ENCODE measurements at places on chromosomes 3 and 15.

DNA sequence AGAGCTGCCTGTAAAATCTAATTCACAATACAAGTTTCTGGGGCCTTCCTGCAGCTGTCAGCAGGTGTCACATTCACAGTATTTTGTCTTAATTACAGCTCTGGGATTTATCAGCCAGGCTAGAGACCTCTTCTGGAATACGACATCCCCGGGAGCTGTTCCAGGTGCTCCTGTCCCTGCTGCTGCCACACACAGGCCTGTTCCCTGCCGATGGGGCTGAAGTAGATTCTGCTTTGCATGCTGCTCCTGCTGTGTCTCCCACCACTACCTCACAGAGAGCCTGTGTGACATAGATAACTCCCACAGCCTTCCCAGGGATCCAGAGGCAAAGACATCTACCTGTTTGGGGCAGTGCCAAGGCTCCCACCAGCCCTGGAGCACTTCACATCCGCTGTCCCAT, 20.4 kb downstream of the COLQ start:
- DNase-seq: no peak
- H3K4me3 ChIP-seq: no peak overlapping the region
- no peaks in the 10 kb centered on the region for H3K27me3 ChIP-seq

DNA sequence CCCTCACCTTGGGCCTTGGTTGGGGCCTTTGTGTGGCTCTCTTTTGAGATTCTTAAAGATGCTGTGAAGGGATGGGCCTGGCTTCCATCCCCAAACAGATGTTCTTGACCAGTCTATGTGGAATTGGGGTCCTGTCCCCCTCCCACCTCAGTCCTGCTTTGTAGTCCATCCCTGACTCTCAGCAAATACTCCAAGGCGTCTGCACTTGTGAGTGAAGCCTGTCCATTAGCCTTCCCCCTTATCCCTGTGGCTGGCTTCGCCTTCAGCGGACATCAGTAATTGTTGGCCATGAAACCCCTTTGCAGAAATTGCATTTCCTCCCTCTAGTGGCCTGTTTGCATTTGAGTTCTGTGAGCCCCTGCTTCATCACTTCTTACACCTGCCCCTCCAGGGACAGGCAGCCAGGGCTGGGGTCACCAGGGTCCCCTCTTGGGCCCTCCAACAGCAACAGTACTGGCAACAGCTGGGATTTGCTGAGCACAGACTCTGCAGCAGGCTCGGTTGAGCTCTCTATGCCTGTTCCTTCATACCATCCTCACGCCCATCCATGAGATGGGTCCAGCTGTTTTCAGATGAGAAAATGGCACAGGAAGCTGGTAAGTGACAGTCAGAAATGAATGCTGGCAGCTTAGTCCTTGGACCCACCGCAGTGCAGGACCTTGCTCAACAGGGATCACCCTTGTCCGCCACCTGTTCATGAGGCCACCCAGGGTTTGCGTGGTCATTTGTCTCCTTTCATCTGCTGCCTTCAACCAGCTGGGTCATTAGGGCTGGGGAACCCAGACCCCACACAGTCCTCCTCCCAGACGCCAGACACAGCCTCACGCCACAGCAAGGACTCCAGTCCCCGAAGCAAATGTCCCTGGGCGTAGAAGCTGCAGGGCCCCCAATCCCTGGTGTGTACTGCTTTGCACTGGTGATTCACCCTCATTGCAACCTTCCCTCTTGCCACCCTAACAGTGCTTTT, 8.9 kb upstream of the LRRK1 start:
- H3K27ac ChIP-seq: no peak overlapping the region
- no peak overlapping the region for H3K4me3 ChIP-seq
- H3K4me1 ChIP-seq: no peaks in the 10 kb centered on the region
- DNase-seq: no peak
- H3K36me3 ChIP-seq: no peaks in the 10 kb centered on the region

GRCh38 chr3:15384510-15385237, 42.7 kb downstream of the METTL6 start:
- no peaks in the 10 kb centered on the region for H3K36me3 ChIP-seq
- H3K27ac ChIP-seq: no peak overlapping the region
- no peaks in the 10 kb centered on the region for H3K27me3 ChIP-seq
- H3K4me1 ChIP-seq: no peaks in the 10 kb centered on the region
- no peak overlapping the region for H3K4me3 ChIP-seq
- DNase-seq: no peak

DNA sequence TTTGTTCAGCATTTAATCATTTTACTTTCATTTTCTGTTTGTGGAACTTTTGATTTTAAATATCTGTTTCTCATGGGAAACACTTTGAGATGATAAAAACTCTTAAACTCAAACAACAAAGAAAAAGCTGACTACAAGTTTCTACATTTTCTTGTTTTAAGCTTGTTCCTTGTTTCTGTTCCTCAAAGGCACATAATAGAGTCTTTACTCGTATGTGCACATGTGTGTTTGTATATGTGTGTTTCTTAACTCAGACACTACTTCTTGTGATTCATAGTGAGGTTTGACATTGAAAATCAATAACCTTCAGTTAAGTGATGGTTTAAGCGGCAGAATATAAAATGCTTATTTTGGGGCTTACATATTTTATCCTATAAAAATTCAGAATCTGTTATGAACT, 786.7 kb upstream of the EPHA6 start:
- no peaks in the 10 kb centered on the region for H3K36me3 ChIP-seq
- no peak for DNase-seq
- no peaks in the 10 kb centered on the region for H3K27me3 ChIP-seq
- H3K4me3 ChIP-seq: no peak overlapping the region

DNA sequence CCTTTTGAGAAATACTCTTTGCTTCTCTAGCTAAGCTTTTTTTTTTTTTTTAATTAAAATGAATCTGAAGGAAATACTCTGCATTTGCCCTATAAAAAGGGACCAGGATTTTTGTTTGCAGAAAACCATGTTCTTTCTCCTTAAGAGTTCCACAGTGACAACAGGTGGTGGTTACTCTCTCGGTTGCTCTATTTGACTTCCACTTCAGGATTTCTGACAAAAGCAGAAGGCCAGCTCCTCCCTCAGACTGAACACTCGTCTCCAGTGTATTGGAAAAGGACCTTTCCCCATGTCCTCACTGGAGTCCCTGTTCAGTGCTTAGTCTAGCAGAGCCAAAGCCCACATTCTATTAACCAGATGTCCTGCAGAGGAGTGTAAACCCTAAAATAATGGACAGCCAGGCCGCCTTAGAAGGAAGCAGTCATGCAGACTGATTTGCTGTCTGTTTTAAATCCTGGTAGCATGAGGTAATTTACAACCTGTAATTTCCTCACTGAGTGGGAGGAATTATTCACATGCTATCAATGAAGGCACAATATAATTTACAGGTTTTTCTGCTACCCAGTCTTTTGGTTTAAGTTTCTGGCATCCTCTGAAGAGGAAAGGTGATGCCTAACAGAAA, 599.3 kb downstream of the PYDC2 start:
- H3K4me3 ChIP-seq: no peak overlapping the region
- no peak overlapping the region for H3K27ac ChIP-seq
- no peaks in the 10 kb centered on the region for H3K36me3 ChIP-seq
- no peaks in the 10 kb centered on the region for H3K27me3 ChIP-seq

- no peak overlapping the region for H3K27ac ChIP-seq
- H3K4me1 ChIP-seq: no peaks in the 10 kb centered on the region
These were observed 416.0 kb downstream of the SHQ1 start for GRCh38 chr3:72432246-72432645.

- no peaks in the 10 kb centered on the region for H3K36me3 ChIP-seq
- no peak overlapping the region for H3K4me3 ChIP-seq
- no peaks in the 10 kb centered on the region for H3K4me1 ChIP-seq
- DNase-seq: no peak
These were observed 13.2 kb upstream of the AEN start for GRCh38 chr15:88607951-88608350.

DNA sequence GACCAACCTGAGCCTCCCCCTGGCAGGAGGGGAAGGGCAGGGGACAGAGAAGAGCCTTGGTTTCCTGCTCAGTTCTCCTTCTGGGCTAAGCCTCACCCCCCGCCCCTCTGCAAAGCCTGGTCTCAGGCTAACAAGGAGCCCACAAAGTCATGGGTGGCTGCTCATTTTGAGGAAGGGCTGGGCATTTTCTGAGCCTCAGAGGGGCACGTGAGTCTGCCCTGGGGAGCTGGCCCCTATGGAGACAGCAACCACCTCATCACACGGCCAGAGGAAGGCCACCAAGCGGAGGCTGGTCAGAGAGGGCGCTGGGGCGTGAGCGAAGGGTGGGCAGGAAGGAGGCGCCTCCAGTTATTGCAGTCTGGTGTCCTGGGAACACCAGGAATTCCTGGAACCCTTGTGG, 18.7 kb downstream of the ABTB1 start:
- no peak overlapping the region for H3K4me3 ChIP-seq
- no peaks in the 10 kb centered on the region for H3K36me3 ChIP-seq
- no peaks in the 10 kb centered on the region for H3K27me3 ChIP-seq
- H3K27ac ChIP-seq: no peak overlapping the region
- peaks cover 2% of the 10 kb centered on the region for H3K4me1 ChIP-seq
- DNase-seq: no peak

GRCh38 chr15:73078722-73079121, 26.5 kb downstream of the NEO1 start:
- no peaks in the 10 kb centered on the region for H3K36me3 ChIP-seq
- H3K27ac ChIP-seq: no peak overlapping the region
- peaks cover 37% of the 10 kb centered on the region for H3K4me1 ChIP-seq

DNA sequence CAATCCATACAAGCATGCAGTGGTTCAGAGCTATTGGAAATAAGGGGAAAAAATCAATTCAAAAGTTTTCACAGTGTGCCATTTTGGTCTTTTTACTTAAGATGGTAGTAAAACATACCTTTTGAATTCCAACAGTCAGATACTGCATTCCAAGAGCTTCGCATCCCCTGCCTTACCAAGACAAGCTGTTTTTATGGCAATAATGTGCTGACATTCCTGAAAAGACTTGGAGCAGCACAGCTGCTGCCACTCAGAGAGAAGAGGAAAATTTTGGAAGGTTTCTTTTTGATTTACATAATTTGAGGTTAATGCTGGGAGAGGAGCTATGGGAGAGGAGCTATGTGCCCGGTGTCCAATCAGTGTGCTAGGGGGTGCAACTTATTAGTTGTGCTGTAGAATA, 148.3 kb downstream of the FEZF2 start:
- DNase-seq: no peak
- H3K4me3 ChIP-seq: no peak overlapping the region
- no peaks in the 10 kb centered on the region for H3K4me1 ChIP-seq

DNA sequence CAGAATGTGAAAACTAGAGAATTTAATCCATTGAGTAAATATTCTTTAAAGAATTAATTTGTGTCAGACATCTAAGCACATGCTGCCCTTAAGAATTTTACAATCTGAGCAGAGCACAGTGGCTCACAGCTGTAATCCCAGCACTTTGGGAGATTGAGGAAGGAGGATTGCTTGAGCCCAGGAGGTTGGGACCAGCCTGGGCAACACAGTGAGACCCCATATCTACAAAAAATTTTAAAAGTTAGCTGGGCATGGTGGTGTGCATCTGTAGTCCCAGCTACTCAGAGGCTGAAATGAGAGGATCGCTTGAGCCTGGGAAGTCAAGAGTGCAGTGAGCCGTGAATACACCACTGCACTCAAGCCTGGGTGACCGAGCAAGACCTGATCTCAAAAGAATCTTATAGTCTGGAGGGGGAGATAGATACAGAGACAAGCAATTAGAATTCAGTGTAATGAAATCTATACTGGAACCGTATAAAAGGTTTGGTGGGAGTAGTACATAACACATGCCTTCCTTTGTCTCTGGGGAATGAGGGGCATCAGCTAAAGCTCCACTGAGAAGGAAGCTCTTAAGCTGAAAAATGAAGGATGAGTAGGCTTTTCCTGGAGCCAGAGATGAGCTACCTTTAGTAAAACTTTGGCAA, 21.2 kb downstream of the ATP11B start:
- no peak overlapping the region for H3K4me3 ChIP-seq
- peaks cover 6% of the 10 kb centered on the region for H3K36me3 ChIP-seq
- no peak overlapping the region for H3K27ac ChIP-seq

GRCh38 chr15:28987337-28987736, 101.6 kb downstream of the APBA2 start:
- H3K27me3 ChIP-seq: no peaks in the 10 kb centered on the region
- H3K27ac ChIP-seq: no peak overlapping the region
- no peak for DNase-seq
- H3K36me3 ChIP-seq: no peaks in the 10 kb centered on the region
- no peak overlapping the region for H3K4me3 ChIP-seq

- DNase-seq: no peak
- H3K27ac ChIP-seq: no peak overlapping the region
- H3K4me3 ChIP-seq: no peak overlapping the region
- H3K36me3 ChIP-seq: no peaks in the 10 kb centered on the region
These were observed 13.9 kb upstream of the TMPRSS7 start for GRCh38 chr3:112020674-112021085.

GRCh38 chr3:28950614-28951013, 330.3 kb upstream of the RBMS3 start:
- H3K36me3 ChIP-seq: no peaks in the 10 kb centered on the region
- no peak overlapping the region for H3K4me3 ChIP-seq
- no peaks in the 10 kb centered on the region for H3K27me3 ChIP-seq

DNA sequence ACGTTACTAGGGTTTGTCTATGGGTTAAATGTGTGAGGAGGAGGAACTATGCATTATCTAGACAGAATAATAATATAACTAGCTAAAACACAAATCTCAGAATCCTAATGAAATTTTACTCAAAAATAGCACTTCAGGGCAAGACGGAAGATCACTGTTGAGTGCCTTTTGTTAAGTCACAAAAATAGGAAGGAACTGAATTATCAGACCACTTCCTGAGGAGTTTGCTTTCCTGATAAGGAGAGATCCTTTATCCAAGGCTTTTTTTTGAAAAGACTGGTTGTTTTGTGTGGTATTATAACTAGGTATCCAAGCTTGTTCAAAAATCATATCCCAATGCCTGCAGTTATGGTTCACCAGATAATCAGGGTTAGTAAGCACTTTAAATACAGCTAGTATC, 34.6 kb downstream of the NR2E3 start:
- H3K36me3 ChIP-seq: peaks cover 5% of the 10 kb centered on the region
- DNase-seq: no peak
- H3K27ac ChIP-seq: no peak overlapping the region
- no peaks in the 10 kb centered on the region for H3K4me1 ChIP-seq

DNA sequence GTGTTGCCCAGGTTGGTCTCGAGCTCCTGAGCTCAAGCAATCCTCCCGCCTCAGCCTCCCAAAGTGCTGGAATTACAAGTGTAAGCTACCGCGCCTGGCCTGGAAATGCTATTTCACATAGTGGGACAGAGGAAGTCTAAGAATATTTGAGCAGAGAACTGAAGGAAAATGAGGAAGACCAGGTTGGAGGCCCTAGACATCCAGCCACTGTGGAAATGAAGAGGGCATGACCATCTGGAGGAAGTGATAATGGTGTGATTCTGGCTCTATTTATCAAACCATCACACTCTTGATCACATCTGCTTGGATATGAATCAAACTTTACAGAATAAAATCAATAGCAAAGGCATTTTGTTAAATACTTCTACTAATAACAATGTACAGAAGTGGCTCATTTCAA, 65.9 kb upstream of the ARHGEF3 start:
- H3K4me3 ChIP-seq: no peak overlapping the region
- H3K36me3 ChIP-seq: no peaks in the 10 kb centered on the region
- H3K27me3 ChIP-seq: no peaks in the 10 kb centered on the region
- H3K4me1 ChIP-seq: peaks cover 3% of the 10 kb centered on the region

Data from esophagus squamous epithelium (tissue), 5 donors.